ENCODE measurements at places on chromosomes 1 and 21.

- no peak for DNase-seq
Observed at GRCh38 chr1:115282807-115283208, 55.2 kb downstream of the NGF start.

DNA sequence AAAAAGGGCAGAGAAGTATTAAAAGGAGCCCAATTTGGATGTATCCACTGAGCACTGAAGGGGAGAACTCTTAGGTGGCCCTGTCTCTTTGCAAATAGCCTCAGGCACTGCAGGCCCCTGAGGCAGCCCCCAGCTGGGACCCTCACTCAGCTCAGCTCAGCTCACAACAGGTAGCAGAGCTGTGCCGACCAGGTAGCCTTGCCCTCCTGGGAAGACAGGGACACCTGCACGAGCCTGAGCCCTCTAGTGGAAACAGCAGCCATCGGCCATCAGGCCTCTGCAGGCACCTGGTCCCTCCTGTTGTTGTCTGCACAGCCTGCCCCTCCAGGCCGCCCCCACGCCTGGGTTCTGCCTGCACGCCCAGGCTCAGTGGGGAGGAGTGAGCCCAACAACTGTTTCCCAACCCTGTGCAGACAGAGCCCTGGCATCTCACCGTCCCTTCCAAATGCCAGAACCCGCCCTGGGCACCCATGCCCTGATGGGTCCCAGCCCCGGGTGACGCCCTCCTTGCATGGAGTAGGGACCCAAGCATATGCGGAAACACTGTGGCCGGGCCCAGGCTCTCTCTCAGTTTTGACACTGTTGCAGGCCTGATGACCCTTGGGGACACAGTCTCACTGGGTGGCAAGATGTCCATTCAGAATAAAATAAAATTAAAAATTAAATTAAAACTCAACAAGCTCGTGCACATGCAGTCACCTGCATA lies 60.0 kb upstream of the AJAP1 start:
- no peak for DNase-seq

DNA sequence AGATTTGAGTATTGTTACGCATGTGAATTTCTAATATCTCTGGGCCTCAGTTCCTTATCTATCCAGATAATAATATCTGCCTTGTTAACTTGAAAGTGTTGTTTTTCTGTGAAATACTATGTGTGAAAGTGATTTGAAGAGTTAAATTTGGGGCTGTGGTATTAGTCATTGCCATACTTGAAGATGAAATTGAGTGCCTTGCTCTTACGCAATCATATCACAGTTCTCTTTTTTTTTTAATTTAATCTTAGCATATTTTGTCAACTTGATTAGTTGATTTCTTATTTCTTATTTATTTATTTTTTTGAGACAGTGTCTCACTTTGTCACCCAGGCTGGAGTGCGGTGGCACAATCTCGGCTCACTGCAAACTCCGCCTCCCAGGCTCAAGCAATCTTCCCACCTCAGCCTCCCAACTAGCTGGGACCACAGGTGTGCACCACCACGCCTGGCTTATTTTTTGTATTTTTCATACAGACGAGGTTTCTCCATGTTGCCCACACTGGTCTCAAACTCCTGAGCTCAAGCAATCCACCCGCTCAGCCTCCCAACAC lies 31.0 kb downstream of the AGO4 start:
- DNase-seq = no peak

GRCh38 chr1:205535866-205536758 lies 31.6 kb downstream of the CDK18 start:
- DNase-seq = no peak
